ENCODE measurements at places on chromosomes 12 and 14.

DNA sequence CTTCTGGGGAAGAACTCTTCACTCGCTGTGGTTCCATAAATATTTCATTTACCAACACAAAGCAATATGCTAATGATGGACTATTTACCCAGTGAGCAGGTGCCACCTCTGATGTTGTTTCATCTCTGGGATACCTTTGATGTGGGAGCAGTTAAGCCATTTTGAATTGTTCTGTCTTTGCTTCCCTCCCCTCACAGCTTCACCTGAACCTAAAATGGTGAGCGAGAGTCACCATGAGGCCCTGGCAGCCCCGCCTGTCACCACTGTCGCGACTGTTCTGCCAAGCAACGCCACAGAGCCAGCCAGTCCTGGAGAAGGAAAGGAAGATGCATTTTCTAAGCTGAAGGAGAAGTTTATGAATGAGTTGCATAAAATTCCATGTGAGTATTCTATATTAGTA lies 352.7 kb downstream of the SYT1 start:
- DNase-seq = no peak

DNA sequence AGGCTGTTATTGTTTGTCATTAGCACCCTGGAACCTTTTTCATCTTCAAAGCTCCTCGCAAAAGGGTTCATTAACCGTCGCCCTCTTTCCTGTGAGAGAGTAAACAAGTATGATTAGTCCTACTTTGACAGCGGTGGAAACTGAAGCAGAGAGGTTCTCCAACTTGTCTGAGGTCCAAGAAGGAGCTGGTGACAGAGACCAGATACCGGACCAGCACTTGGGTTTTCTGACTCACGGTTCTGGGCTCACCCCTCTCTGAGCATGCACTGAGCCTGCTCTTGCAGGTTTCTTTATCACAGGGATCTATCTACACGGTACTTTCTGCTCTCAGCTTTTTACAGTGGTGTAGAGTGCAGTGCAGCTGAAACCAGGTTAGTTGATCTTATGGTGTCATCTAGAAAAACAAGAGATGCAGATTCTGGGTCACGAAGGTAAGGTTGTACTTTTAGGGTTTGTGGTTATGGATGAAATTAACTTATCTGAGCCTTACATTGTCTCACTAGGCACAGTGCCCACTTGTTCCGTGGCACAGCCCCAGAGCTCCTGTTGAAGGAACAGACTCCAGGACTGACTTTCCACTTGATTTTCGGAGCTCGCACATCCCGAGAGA lies 62.1 kb downstream of the PPP2R5C start:
- no peak for DNase-seq

DNA sequence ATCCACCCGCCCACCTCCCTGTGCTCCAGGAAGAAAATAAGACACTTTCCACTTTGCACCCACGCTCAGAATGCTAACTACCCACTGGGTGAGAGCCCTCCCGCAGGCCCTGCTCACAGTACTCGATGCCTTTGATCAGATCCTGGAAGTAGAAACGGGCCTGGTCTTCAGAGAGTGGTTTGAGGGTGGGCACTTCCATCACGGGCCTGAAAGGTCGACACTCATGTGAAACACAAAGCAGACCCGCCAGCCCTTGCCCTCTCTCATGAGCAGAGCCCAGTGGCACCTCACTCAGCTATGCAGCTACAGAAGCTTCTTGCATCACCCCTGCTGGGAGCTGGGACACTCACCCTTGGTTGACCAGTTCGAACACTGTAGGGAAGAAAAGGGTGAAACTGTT lies 41.1 kb downstream of the CAMKK2 start:
- no peak for DNase-seq

DNA sequence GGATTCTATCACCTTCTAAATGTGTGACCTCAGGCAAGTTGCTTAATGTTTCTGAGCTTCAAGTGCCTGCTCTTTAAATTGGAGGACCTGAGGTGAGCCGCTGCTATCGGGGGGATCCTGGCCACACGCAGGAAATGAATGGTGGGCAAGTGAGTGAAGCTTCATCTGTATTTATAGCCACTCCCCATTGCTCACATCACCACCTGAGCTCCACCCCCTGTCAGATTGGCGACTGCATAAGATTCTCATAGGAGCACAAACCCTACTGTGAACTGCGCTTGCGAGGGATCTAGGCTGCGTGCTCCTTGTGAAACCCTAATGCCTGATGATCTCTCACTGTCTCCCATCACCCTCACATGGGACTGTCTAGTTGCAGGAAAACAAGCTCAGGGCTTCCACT lies 158.6 kb upstream of the CCND2 start:
- DNase-seq = no peak

DNA sequence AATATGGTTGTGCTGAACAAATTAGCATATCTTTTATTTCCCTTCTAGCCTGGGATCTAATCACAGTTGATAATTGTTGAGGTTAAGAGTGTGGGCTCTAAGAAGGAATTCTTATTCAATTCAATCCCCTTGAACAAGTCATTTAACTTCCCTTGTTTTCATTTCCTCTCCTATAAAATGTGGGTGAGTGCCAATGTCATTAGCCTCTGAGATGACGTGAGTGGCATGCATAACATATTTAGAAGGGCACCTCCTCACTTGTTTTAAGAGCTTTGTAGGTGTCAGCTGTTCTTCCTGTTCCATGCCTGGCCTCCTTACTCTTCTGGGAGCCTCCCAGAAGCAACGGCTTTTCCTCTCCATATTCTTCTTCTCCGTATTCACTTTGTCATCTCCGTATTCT lies 155.4 kb upstream of the NEDD1 start:
- no peak for DNase-seq

- DNase-seq = peak; percentile 4
These were observed at the start of gene PPFIA2 for GRCh38 chr12:81759190-81760051. TSS of gene PPFIA2 (minus strand) at chr12:81759350.

- DNase-seq = no peak
These were observed 56.4 kb downstream of the STON2 start for GRCh38 chr14:81343701-81344100.

- no peak for DNase-seq
These were observed 35.7 kb upstream of the GPR132 start for GRCh38 chr14:105100910-105101309.

DNA sequence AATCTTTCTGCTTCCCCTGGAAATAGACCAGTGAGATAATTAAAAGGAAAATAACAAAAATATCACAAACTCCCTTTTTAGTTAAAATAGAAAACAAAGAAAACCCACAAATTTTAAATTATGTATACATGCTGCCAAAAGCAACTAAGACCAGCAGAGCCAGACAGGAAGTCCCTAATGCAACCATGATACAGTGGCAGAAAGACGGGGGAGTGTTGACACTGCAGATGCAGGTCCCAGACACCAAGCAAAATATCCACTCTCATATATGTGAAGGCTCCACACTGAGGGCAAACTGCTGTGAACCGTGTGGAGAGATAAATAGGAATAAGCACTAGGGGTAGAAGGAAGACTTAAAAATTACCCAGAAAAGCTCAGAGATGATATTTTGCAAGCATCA lies 401.0 kb downstream of the BTG1 start:
- no peak for DNase-seq

DNA sequence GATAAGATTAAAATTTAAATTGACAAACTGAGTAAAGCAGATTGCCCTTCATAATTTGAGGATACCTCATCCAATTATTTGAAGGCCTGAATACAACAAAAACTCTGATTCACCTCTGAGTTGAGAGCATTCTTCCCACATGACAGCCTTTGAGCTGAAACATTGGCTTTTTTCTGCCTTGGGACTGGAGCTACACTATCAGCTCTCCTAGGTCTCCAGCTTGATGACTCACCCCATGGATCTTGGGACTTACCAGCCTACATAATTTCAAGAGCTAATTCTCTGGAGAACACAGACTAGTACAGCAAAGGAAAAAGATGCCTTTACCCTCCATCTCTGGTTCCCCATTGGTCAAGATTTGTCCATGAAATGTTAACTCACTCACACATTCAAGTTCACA lies 555.1 kb downstream of the FOXG1 start:
- DNase-seq = peak; percentile 1

GRCh38 chr12:5138256-5138655 lies 94.6 kb downstream of the KCNA5 start:
- peak; percentile 14 for DNase-seq

DNA sequence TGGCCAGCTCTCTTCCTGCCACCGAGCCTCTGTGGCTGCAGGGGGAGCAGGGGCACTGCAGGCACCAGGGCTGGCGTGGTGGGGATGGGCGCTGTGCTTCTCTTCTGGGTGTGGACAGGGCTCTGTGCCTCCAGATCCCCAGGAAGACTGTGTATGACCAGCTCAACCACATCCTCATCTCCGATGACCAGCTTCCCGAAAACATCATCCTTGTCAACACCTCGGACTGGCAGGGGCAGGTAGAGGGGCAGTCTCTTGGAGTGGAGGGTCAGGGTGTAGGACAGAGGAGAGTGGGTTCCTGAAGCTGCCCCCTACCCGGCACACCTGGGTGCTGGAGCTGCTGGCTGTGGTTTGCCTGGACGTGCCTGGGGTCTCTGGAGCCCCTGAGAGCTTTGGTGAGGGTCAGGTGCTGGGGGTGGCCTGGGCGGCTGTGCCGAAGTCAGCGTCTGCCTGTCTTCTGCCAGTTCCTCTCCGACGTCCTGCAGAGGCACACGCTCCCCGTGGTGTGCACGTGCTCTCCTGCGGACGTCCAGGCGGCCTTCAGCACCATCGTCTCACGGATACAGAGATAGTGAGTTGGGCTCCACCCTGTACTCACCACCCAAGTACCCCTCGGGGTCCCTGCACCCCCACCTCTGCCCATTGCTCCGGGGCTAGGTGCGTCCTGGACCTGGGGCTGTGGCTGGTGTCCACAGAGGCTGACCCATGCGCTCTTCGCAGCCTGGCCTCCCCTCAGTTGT lies 15.8 kb upstream of the TEX22 start:
- no peak for DNase-seq

DNA sequence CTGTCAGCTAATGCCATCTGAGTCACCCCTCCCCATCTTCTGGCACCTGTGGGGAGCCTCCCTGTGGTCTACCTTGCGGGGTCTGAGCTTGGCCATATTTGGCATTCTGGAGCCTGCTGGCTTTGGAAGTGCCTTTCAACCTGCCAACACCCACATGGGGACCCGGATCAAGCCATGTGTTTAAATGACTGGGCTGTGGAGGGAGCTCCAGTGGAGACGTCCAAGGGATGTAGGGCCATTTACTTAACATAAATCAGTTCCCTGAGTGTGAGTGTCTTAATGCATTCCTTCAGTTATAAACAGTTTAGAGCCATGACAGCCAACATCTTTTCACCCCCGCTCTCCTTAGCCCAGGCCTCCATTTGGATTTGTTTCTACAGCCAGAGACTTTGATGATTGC lies 22.0 kb downstream of the CACNA1C start:
- no peak for DNase-seq

DNA sequence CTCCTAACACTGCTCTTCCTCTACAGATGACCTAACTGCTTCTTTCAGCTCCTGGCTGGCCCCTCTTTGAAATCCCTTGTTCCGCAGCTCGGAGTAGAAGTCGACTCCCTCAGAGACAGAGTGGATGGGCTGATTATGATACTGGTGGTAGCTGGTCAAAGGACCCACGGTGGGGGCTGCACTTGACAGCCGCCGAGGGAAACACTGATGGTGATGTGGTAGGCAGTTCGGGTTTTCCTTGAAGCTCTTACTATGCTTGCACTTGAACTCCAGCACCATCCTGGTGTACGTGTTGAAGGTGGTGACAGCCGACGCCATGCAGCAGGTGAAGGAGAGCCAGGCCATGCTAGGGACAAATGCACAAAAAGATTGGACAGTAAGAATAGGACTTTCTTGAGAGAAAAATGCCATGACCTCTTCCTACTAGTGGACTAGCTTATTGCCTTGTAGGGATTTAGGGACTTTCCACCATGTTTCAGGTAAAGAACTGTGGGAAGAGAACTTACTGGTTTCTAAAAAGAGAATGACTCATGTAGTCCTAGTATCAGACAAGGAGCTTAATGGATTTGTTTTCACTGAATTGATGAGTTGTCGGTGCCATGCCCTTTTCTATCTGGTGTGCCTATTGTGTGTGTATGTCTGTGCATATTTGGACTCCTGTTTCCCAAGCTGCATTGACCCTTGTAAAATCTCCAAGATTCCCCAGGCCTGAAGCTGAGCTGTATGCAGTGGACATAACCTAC lies 18.4 kb downstream of the GSG1 start:
- DNase-seq = no peak

- DNase-seq = no peak
These were observed 51.8 kb upstream of the NUAK1 start for GRCh38 chr12:106190581-106190980.

DNA sequence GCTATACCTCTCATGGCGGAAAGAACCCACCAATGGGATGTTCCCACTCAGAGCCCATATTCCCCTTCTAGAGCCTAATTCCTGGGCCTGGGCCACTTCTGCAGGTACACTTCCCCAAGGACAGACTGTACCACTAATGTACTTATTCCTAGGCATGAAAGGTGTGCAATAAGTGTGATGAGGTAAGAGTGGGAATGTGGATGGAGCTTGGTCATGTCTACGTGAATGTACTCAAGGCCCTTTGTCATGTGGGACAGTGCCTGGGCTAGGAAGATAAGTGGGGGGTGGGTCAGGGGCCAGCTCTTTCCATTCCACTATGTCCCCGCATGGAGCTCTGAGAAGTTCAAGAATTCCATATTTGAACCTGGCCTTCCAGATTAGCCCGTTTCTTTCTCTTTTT lies 63.4 kb upstream of the FUT8 start:
- no peak for DNase-seq
